HTR-8/SVneo (cell line): ENCODE measurements at places on chromosomes 13 and 19.

DNA sequence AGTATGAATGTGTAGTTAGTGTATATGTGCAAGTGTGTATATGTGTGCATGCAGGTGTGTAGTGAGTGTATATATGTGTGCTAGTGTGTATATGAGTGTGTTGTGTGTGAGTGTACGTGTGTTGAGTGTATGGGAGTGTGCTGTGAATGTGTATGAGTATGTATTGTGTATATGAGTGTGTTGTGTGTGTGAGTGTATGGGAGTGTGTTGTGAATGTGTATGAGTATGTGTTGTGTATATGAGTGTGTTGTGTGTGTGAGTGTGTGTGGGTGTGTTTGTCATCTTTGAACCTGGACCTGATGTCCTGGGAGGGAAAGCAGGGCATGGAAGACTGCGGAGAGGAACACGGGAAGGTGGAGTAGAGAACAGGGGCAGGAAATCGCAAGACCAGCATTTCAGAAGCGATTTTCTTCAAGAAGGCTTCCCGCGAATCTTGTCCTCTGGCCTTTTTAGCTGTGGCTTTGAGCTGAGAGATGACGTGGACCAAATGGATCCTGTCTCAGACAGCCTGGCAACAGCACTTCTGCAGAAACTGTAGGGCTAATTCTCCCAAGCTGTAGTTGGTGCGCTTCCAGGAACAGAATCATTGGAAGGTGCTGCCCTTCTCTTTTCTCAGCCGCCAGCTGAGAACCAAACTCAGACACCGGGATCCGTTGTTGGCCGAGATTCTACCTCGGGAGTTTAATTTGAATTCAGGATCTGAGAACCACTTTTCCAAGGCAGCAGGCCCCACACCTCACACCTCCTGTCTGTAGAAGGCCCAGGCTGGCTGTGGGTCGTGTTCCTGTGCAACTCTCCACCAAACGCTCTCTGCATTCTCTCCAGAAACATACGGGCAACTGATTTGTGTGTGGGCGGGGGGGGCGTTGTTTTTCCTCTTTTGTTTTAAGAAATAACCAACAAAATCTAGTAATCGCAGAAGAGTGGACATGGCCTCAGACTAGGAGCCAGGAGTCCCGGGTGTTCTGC lies 94.7 kb upstream of the RAP2A start:
- no peak for DNase-seq

- peak; percentile 69 for DNase-seq
Observed at GRCh38 chr19:4597975-4598671, 38.6 kb upstream of the SEMA6B start.

DNA sequence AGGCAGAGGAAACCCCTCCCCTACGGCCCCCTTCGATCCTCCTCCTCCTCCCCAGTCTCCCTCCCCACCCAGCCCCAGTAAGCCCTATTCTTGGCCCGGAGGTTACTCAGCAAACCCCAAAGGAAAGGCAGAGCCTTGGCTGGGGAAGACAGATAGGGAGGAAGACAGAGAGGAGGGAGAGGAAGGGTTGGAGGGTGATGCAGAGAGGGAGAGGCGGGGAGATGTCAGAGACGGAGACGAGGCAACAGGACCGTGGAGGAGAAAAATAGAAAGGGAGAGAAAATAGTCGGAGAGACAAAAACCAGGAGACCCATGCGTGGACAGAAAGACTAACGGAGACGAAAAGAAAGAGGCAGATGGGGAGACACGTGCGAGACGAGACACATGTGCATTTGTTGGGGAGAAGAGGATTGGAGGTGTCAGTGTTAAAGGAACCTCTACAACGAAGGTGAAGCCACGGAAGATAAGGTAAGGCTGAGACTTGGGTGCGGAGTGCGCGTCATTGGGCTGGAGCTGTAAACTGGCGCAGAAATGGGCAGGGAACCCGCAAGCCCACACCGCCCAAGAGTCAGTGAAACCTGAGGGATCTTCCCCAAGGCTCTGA lies 2.9 kb downstream of the TGFB1 start:
- DNase-seq, result no peak

GRCh38 chr13:101262306-101262705 lies 154.0 kb downstream of the NALCN start:
- DNase-seq, result no peak

GRCh38 chr13:51663973-51664957 lies 80.0 kb downstream of the WDFY2 start:
- no peak for DNase-seq

DNA sequence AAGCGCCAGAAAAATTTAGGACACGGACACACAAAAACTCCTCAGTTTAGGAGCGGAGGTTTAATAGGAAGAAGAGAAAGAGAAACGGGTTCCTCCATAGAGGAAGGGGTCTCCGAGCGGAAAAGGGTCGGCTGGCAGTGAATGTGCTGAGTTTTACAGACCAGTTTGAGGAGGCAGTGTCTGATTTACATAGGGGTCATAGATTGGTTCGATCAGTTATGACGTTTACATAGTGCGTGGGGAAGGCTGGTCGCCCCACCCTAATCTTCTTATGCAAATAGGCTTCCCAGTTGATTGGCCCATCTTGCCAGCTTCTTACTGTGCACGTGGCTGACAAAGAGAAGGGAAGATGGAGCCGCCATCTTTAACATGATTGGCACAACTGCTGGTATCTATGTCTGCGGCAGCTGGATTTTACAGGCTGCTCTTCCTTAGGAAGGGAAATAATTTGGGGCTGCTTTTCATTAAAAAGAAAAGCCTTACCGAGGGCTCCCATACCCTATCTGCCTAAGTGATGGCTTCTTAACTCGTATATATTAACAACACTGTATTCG lies 1.2 kb upstream of the ZNF225 start:
- peak; percentile 12 for DNase-seq

GRCh38 chr19:45630463-45630862 lies 8.7 kb downstream of the EML2 start:
- peak; percentile 87 for DNase-seq

GRCh38 chr19:49643466-49643865 lies 1.5 kb downstream of the SCAF1 start:
- DNase-seq, result no peak

- DNase-seq, result peak; percentile 34
Observed at GRCh38 chr19:51094696-51095279, 12.1 kb upstream of the KLK14 start.

GRCh38 chr13:45852494-45852893 lies 941 bp upstream of the SIAH3 start:
- DNase-seq, result no peak

GRCh38 chr13:65932587-65933239 lies 1297.4 kb downstream of the PCDH9 start:
- no peak for DNase-seq

GRCh38 chr13:43990829-43991228 lies 111.1 kb downstream of the LACC1 start:
- DNase-seq, result no peak

DNA sequence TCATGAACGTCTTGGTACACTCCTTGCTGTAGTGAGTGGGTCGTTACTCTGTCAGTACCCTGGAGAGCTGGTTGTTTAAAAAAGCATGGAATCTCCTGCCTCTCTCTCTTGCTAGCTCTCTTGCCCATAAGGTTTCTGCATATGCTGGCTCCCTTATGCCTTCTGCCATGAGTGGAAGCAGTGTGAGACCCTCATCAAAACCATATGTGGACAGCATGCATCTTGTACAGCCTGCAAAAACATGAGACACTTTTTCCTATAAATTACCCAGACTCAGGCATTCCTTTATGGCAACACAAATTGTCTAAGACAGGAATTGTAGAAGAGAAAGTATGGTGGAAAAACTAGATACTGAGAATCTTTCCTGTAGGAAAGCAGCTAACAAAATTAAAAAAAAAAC lies 516.3 kb downstream of the SLITRK6 start:
- DNase-seq, result no peak

DNA sequence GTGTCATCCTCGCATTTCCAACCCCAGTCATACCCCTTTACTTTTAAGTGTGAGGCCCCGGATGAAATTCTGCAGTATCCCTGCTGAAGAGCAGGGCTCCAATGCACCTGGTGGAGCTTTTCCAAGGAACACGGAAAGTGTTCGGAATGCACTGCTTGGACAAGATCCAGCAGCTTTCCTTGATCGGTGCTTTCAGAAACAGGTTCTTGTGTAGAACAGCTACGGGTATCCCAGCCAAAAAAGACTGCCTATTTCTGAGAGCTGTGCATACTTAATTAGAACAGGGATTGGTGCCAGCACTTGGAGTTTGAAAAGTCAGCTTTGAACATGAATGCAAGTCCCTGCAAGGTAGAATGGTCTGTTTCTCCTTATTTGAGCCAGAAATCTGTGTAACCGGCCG lies 87.2 kb upstream of the C1QTNF9B start:
- DNase-seq, result no peak

DNA sequence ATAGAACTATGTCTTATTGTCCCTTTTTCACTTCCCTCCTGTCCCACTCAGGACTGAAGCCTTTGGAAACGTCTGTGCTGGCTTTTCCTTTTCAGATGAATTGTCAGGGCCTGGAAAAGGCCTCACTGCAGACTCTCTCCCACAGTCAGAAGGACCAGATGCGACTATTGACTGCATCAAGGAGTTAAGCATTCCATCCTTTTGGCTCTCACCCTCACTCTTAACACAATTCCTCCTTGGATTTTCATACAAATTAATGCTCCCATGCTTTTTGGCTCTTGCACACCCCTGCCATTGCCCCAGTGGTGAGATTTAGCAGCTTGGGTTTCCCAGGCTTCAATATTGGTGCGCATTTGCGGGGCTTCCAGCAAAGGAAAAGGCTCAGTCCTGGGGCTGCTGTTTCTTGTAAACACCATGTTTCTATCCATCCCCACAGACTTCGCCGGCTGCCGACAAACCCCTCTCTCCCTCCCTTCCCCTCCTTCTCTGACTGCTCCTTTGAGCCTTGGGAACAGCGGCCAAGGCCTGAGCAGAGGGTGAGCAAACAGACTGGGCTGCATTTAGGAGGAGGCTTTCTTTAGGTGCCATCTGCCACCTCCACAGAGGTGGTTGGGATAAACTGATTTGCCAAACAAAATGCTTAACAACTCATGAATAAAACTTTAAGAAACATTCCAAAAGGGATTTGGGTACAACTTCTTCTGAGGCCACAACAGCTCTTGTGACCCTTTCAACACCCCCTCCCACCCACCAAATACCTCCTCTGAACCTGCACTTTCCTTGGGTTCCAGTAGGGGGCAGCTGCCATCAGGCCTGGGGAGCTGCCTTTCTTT lies 48.6 kb upstream of the PCDH8 start:
- no peak for DNase-seq

DNA sequence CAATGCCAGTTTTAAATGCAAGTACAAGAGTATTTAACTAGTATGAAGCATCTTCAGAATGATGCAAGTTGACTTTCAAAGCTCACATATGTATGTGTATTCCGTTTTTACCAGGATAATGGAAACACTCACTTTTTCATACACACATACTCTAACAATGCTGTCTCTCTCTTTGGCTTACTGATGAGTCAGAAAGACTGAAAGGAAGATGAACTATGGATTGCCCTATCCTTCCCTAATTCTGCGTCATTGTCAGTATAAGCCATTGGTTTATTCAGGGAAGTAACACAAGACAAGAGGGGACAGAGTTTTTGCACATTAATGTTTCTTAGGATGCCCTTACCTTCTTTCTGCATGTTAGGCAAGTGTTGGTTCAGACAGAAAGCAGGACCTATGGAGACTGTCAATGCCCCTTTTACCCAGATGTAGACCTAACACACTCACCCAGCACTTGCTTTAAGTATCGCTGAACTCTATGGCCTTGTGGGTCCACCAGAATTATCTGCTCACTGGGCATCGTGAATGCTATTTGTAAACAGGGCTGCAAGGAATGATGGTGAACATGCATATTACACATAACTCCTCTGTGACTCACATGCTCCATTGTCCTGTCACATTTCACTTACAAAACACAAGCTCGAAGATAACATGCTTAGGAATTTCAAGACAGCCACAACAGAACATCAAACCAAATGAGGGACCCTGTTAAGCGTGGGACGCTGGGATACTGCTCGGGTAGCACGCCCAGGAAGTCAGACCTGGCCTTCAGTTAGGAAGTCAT lies 10.0 kb upstream of the OXGR1 start:
- DNase-seq, result no peak

DNA sequence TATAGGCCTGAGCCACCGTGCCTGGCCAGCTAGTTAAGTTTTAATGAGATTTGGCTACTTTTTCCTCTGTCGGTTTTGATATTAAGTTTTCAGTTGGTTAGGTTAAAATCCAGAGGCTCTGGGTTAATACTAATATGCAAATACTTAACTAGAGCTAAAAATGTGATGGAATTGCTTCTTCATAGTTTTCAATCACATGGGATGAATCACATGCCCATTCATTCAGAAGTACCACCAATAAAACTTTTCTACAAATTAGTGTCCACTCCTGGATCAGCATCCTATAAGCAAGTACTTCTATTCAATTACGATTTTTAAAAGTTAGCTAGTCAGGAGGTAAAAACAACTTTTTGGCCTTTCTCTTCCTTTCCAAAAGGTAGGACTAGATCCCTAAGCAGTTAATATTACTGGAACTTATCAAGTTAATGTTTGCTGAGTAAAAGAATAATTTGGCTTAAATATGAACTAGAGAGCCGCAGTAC lies 4.3 kb downstream of the SLC25A30 start:
- DNase-seq, result no peak

DNA sequence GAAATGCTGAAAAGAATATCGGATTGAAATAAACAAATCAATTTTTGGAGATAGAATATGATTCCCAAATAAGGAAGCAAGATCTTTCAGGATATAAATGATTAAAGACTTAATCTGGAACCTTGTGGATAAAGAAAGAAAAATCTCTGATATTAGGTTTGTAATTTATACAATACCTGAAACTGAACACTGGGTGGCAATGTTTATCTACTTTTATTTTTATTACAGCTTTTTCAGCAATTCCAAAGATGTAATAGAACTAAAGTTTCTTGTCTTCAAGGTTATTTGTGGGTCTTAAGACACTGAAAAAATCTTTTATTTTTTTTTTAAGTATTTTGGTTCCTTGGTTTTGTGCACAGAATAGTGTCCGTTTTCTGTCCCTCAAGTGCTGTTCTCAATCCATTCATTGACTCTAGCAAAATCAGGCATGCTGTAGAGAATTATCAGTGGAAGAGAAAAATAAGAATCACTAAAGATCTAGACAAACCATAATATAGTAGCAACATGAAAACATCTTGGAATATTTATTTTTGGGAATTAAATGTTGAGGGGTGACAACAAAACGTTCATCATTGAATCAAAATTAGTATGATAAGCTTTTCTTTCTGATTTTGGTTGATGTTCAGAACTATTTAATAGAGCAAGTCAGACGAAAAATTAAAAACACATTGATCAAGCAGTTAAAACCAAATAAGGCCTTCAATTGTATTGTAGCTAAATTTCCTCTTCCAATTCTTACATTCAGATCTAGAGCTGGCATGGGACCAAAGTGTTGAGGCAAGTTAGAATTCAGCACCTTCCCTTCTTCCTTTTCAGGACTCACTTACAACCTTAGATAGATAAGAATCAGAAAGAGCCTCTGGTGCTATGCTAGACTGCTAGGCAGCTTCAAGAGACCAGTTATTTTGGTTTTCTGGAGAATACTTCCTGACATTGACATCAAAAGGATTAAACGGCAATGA lies 704.4 kb upstream of the PCDH20 start:
- peak; percentile 4 for DNase-seq

DNA sequence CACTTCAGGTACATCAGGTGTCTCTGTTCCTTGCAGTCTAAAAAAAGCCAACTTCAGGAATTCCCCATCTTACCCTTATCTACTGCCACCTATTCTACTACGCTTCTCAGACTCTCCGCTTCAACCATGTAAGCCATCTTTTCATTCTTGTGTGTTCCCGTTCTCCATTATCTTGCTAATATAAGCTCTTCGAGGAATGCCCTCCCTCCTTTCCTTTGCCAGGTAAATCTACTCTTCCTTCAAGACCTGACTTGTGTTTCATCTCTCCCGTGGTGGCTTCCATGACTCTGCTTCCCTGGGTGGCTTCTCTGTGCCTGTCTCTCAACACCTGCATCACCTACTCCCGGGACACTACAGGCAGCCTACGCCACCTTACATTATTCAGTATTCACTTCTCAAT lies 42.3 kb upstream of the MEDAG start:
- no peak for DNase-seq
